B cell (primary cell): ENCODE measurements at places on chromosomes 6 and 20.

- peak; percentile 45 for DNase-seq
Observed at GRCh38 chr20:17956099-17956685, 12.4 kb downstream of the SNX5 start.

- DNase-seq, result peak; percentile 77
Observed at GRCh38 chr20:45311589-45312211, 3.6 kb upstream of the MATN4 start.

- DNase-seq, result peak; percentile 68
Observed at GRCh38 chr6:69795469-69796072, 1.2 kb downstream of the LMBRD1 start.

- no peak for DNase-seq
Observed at GRCh38 chr6:108993876-108994275, 100.8 kb downstream of the SESN1 start.

DNA sequence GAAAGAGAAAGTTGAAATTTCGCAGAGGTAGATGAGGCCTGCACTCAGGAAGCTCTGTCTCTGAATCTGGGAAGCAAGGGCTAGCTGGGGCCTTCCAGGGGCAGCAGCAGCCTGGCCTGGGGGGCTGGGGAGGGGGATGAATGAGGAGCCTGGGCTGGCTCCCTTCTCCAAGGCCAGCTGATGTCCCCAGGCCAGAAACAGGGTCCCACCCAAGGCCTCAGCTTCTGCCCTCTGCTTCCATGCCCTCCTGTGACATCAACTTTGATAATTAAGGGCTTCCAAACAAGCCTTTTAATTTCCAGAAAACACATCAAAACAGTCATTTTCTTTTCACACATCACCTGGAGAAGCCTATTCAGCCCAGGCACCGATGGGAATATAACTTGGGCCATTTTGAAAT lies 15.4 kb downstream of the TFAP2A start:
- no peak for DNase-seq

- DNase-seq, result no peak
Observed at GRCh38 chr6:13049666-13050254, 278.6 kb downstream of the TBC1D7 start.

DNA sequence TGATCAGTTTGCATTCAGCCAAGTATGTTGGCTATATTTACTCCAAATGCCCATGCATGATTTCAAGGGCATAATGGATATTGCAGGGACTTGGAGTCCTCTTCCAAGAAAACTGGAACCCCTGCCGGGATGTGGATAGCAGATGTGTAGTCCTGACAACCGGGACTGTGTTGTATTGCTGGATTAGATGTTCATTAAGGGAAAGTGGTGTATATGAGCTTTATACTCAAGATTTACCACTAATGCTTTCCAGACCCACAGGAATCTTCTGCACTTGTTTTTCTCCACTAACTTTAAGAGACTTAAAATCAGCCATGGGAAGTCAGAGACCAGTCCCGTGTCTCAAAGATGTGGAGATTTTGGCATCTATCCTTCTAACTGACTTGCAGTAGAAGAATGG lies 770.9 kb downstream of the HDGFL1 start:
- DNase-seq, result no peak

DNA sequence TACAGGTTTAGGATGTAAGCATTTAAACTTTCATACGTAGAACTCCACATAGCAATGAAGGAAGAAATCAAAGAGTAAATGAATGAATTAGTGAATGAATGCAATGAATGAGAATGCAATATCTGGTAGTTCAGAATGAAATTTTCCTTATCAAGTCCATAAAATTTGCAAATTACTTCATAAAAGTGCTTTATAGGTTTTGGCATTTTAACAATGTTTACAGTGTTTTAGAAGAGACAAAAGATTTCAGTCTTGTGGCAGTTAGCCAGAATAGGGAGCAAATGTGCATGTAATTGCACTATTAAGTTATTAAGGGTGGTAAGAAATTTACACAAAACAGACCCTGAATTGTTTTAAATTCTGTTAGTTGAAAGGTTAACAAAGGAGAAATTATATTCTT lies 739.4 kb upstream of the FLRT3 start:
- DNase-seq, result no peak

DNA sequence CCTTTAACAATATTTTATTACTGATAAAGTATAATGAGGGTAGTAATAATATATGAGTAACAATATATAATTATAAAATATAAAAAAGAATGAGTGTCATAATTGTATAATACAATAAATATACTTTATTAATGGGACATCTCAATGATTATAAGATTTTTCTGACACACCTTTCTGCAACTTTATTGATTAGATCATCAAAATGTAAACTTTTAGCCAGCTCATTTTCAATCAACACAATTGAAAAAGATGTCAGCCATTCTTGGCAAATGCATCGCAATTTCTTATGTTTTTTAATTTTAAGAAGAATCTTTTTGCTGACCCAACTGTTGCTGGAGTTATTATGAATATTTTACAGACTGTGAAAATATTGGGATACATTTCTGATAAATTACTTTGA lies 132.4 kb upstream of the RNF217 start:
- DNase-seq, result no peak

DNA sequence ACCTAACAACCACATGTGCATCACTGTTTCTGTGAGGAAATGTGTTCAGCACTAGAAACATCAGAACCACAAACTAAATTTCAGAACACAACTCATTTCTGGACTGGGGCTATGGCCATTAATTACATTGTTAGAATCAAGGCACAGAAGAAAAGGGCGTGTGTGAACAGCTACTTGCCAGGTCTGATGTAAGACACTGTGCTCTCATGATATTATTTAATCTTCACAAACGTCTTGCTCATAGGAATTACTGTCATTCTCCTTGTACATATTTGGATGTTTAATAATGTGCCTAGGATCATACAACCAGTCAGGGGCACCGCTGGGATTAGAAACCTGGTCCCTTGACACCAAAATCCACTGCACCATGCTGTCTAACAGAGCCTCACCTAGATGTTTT lies 14.8 kb downstream of the ADGRF1 start:
- no peak for DNase-seq

GRCh38 chr6:89842228-89842627 lies 12.5 kb downstream of the CASP8AP2 start:
- DNase-seq, result no peak

- no peak for DNase-seq
Observed at GRCh38 chr6:50353603-50354002, 303.9 kb upstream of the DEFB112 start.

- DNase-seq, result no peak
Observed at GRCh38 chr20:11080010-11080409, 406.2 kb upstream of the JAG1 start.

DNA sequence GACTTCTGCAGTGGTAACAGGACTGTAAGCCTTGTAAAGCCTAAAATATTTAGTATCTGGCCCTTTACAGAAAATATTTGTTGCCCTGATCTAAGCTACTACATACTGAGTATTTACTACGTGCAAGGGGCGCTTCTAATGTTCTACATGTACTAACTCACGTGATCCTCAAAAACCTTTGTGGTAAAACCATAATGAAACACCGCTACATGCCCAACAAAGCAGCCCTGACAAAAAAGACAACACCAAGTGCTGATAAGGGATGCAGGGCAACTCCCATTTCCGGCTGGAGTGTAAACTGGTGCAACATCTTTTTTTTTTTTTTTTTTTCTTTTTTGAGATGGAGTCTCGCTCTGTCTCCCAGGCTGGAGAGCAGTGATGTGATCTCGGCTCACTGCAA lies 85.0 kb downstream of the SULF2 start:
- DNase-seq, result no peak

DNA sequence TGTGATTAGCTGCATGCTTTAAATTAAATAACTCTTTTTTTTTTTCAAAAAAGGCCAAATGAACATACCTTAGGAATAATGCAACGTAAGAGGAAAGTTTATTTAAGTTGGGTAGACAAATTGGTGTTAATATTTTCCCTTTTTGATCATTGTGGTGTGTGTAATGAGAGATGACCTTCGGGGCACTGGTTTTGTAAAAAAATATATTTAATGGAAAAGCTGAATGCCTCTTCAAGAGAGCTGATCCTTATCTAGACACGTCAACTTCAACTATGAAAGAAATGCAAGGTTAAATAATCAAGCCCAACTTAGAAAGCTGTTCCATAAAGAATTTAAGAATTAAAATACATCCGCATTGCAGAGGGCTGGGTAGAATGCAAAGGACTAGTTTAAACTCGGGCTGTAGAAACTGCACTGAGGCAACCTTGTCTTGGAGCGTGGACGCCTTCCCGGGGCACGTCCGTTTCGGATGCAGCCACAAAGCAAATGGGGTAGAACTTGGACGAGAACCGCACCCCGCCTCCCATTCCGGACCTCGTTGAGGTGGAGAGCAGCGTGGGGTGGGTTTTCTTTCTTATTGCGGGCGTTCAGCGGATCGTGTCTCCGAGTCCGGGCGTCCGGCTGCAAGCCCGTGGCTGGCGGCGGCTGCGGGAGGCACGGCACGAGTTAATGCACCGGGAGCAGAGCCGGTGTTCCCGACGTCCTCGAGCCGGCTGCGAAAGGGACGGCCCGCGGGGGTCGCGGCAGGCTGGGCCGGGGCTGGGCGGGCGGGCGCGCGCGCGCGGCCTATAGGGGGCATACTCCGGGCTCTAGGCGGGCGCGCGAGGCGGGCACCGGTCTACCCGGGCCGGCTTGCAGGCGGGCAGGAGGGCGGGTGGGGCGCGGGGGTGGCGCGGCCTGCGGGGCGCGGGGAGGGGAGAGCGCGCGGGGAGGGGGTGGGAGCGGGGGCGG lies 1.9 kb downstream of the JARID2 start:
- DNase-seq, result peak; percentile 77

GRCh38 chr20:1734269-1734858 lies 76.8 kb upstream of the SIRPG start:
- DNase-seq, result no peak

DNA sequence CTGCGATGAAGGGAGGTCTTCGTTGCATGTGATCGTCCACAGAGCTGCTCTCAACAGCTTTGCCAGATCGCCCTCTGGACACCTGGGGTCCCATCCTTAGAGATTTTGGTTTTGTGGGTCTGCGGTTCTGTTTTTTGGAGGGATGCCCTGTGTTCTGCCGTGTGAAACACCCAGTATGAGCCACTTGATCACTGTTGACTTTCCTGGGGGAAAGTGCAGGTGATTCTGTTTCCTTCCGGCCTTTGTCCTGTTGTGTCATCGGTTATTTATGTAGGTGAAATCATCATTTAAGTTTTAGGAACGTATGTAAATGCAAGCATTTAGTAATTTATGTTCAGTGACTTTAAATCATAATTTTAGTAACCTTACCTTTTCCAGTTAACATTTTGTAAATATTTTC lies 56.4 kb upstream of the SLC22A1 start:
- no peak for DNase-seq

GRCh38 chr6:1911474-1911873 lies 301.8 kb downstream of the FOXC1 start:
- DNase-seq, result no peak

DNA sequence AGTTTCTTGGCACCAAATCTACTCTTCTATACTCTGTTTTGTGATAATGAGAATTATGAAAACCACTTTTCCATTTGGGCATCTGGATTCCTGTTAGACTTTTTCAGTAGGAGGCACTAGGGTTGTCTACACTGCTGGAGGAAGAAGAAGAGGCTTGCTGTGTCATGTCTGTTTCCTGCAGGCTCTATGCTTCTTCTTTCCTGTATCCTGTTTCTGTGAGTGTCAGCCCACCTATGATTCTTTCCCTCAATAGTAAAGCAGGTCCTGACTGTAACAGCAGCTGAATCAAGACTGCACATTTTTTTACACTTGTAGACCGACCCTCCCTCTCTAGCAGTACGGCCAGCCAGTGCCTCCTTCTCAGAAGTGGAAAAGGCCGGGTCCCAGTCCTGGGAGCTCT lies 603.9 kb downstream of the HDGFL1 start:
- DNase-seq, result no peak

DNA sequence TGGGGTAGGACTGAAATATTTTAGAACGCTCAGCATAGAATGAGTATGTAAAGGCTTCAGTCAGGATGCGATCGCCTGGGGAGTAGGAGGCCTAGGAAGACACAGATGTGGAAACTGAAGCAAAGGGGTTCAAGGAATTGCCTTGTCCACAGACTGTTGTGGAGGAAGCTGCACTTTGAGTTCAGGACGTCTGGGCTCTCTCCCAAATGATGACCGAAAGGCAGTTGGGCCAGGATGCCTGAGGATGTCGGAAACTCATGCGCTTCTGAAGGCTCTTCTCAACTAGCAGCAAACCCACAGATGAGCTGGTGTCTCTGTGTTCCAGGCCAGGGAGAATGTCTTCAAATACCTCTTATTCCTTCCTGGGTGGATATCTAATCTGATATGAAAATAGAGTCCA lies 146.2 kb upstream of the SULF2 start:
- DNase-seq, result no peak

DNA sequence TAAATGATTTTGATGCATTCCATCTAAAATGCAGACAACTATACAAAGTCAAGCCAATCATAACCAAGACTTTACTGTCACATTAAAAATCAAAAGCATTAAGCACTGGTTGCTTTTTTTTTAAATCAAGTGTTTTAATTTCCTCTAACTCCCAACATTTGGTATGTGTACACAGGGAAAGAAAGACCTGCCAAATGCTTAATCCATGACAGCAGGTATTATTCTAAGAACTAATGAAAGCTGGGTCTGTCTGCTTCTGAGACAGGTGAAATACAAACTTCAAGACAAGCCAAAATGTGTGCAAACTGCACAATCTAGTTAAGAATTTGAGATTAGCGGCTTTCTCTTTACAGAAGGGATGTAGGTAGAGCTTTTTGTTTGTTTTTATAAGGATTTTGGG lies 126.1 kb downstream of the GMDS start:
- DNase-seq, result no peak

GRCh38 chr6:170108890-170109587 lies 181.8 kb downstream of the DLL1 start:
- DNase-seq, result no peak
